ENCODE measurements at places on chromosomes 1 and 21.

GRCh38 chr21:28308516-28308915 lies 684.2 kb downstream of the LTN1 start:
- H3K27me3 ChIP-seq, result no peaks in the 10 kb centered on the region
- no peaks in the 10 kb centered on the region for H3K36me3 ChIP-seq
- no peak overlapping the region for H3K4me3 ChIP-seq
- H3K4me1 ChIP-seq, result no peaks in the 10 kb centered on the region
- no peak overlapping the region for H3K27ac ChIP-seq

GRCh38 chr1:223304931-223305330 lies 59.0 kb downstream of the SUSD4 start:
- no peak for DNase-seq
- H3K27ac ChIP-seq, result peak overlapping the region; percentile 15
- H3K36me3 ChIP-seq, result peaks cover 3% of the 10 kb centered on the region
- H3K27me3 ChIP-seq, result peaks cover 4% of the 10 kb centered on the region

GRCh38 chr1:175373786-175374623 lies 181.4 kb upstream of the KIAA0040 start:
- H3K4me1 ChIP-seq, result no peaks in the 10 kb centered on the region
- no peak for DNase-seq
- peaks cover 5% of the 10 kb centered on the region for H3K27me3 ChIP-seq
- no peak overlapping the region for H3K4me3 ChIP-seq
- H3K36me3 ChIP-seq, result no peaks in the 10 kb centered on the region
- no peak overlapping the region for H3K27ac ChIP-seq

- peaks cover 49% of the 10 kb centered on the region for H3K4me1 ChIP-seq
- no peak for DNase-seq
- H3K27ac ChIP-seq, result peak overlapping the region; percentile 60
- no peaks in the 10 kb centered on the region for H3K27me3 ChIP-seq
- H3K36me3 ChIP-seq, result no peaks in the 10 kb centered on the region
- no peak overlapping the region for H3K4me3 ChIP-seq
Observed at GRCh38 chr1:198151688-198152087, 5.1 kb upstream of the NEK7 start.

DNA sequence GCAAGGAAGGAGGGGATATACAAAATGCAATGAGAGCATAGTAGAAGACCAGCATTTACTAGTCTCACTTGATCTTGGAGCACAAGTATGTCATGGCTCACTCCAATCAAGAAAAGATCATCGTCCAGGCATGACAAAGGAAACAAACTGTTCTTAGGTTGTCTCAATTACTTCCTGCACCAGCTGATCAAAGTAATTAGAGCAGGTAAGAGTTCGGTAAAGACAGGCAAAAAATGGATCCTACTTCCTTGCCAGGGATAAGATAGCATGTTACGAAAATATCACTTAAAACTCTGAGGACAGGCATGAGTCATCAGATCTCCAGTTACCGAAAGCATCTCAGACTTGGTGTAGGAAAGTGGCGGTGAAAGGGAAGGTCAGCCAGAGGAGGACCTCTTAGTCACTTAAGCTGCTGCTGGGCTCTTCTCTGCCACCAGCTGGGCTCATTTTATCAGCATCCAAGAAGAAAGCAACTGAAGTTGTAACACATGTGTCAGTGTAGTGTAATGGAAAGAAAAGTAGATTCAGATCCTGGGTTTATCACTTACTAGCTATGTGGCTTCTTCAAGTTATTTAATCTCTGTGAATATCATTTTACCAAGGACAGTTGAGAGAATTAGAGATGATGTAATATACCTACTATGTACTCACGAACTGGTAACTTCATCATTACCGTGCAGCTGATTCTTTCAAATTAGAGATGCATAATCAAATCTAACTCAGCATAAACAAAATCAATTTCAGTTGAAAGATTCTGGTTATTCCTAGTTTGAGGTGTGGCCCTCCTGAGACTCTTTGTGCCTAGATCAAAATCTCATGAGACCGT lies 46.8 kb downstream of the XCL1 start:
- H3K27me3 ChIP-seq, result no peaks in the 10 kb centered on the region
- H3K27ac ChIP-seq, result peak overlapping the region; percentile 81
- peaks cover 36% of the 10 kb centered on the region for H3K4me1 ChIP-seq
- no peak overlapping the region for H3K4me3 ChIP-seq
- DNase-seq, result no peak

DNA sequence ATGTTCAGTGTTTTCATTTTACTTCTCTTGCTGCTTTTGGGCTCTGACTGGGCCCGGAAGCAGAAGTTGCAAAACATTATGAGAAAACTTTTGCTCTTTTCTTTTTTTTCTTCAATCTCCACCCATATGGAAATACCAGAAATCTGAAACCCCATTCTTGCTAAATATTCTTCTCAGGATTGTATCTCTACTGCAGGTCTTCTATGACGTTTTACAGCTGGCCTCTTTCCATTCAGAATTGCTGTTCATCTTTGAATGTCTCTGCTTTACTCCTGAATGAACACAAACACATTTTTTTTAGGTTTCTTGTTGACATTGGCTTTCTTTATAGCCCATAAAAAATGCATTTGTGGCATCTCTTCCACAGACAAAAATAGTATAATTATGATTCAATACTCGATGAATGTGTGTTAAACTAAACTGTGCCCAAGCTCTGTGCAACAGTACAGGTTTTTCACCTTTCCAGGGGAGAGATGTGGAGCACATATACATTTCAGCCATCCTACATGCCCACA lies 18.8 kb downstream of the PTPRC start:
- no peak overlapping the region for H3K4me3 ChIP-seq
- H3K4me1 ChIP-seq, result peaks cover 22% of the 10 kb centered on the region
- DNase-seq, result no peak
- H3K36me3 ChIP-seq, result no peaks in the 10 kb centered on the region

DNA sequence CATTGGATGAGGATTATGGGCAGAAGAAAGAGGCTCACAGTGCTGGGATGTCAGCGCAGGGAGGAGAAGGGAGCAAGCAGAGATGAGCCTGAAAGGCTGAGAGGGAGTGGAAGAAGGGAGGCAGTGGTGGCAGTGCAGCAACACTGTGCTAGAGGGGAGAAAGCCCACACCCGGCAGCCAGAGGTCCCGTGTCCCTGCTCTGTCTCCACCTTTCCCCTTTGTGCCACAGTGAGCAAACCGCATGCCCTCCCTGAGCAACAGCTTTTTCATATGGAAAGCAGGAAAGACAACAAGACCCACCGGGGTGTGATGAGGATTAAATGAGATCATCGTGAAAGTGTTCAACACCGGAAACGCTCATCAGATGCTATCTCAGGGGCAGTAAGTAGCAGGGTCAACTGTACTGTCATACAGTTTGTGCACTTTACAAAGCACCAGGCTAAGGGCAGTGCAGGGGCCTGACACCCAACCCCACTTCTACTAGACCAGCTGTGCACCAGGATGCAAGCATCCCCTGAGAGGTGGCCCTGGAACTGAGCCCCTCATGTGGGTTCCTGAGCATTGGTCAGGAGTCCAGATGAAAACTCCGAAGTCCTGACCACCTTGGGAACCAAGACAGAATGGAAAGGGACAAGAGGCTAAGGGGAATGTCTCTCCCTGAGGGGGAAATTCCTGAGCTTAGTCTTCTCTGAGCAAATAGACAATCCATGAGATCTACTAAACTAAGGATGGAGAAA lies 9.1 kb downstream of the NHLH1 start:
- DNase-seq, result no peak
- H3K27ac ChIP-seq, result no peak overlapping the region
- no peak overlapping the region for H3K4me3 ChIP-seq
- H3K27me3 ChIP-seq, result peaks cover 14% of the 10 kb centered on the region

DNA sequence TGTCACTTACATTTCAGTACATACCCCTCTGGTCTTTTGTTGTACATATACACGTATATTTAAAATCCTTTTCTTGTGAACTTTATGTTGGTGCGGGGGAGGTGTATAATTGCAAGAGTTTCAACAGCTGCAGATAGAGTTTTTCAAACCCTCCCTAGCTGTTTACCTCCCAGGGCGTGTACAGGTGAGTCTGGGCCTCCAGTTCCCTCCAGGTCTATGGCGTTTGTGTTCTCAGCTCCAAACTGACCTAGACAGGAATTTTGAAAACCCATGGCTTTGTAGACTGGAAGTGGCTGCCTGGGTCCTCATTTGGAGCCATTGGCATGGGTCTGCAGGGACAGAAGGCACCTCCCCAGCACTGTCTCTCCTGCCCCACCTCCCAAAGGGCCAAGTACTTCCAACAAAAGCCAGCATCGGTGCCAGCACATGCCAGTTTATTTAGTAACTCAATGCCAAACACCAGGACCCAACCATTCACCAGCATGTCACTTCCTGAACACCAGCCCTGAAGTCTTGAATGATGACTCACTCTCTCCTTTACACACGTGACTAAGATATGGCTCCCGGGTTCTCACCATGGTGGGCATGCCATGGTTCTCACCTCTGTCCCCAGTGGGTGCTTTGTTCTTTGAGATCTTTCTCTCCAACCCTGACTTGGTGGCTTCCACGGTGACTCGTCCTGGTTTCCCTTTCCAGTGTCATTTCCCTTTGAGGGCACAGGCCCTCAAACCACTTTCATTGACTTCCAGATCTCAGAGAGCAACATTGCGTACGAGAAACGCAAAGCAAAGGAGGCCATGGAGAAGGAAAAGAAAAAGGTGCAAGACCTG lies 57.3 kb upstream of the EFHD2 start:
- H3K4me3 ChIP-seq, result no peak overlapping the region
- H3K36me3 ChIP-seq, result no peaks in the 10 kb centered on the region
- H3K27me3 ChIP-seq, result no peaks in the 10 kb centered on the region
- DNase-seq, result no peak

DNA sequence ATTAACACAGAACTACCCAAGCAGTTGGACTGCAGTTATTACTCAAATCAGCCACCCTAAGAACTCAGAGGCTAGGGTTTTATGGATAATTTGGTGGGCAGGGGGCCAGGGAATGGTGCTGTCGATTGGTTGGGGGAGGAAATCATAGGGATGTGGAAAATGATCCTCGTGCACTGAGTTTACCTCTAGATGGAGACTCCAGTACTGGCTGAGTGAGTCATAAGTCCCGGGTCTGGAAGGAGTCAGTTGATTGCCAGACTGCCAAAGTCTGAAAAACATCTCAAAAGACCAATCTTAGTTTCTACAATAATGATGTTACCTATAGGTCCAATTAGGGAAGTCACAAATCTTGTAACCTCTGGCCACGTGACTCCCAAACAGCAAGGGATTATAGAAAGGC lies 257.5 kb upstream of the PRMT6 start:
- no peaks in the 10 kb centered on the region for H3K4me1 ChIP-seq
- no peak for DNase-seq
- no peaks in the 10 kb centered on the region for H3K27me3 ChIP-seq
- no peak overlapping the region for H3K27ac ChIP-seq
- H3K4me3 ChIP-seq, result no peak overlapping the region
- H3K36me3 ChIP-seq, result no peaks in the 10 kb centered on the region

DNA sequence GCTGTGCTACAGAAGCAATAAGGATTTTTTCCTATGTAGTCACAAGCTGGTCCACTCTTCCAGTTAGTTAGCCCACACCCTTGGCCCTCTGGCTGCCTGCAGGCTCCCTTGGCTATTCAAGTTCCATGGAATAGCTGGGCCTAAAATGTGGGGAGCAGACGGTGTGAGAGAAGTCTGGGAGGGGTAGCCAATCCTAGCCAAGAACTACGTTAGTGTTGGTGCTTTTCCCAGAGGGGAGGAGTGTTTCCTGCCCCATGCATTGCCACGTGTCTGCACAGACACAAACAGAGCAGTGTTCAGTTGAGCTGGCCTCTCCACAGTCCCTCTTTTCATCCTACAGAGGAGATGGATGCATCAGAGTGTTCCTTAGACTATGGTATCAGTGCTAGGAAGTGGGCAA lies 59.0 kb upstream of the IPO9 start:
- peaks cover 15% of the 10 kb centered on the region for H3K36me3 ChIP-seq
- H3K4me1 ChIP-seq, result peaks cover 76% of the 10 kb centered on the region
- H3K4me3 ChIP-seq, result no peak overlapping the region
- no peaks in the 10 kb centered on the region for H3K27me3 ChIP-seq
